Sciatic nerve (tissue), 2 donors: ENCODE measurements at places on chromosomes 12 and 14.

DNA sequence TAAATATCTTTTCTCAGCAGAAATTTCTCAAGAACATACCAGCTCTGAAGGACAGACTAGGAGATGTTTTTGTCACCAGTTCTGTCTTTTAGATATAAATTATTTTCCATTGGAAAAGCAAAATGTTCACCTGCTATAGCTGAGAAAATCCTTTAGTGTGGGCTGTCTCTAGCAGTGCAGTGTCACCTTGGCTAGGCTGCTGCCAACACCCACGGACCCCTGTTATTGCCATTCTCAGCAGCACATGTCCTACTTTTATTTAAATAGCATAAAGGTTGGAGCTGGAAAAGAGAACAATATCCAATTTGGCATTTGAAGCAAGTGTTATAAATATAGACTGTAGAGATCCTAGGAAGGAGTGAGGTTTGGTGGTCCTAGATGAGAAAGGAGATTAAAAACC is 156.4 kb downstream of the TPH2 start:
- DNase-seq, result no peak

- no peak for DNase-seq
Measured at GRCh38 chr12:107179871-107180270, 86.5 kb upstream of the CRY1 start.

DNA sequence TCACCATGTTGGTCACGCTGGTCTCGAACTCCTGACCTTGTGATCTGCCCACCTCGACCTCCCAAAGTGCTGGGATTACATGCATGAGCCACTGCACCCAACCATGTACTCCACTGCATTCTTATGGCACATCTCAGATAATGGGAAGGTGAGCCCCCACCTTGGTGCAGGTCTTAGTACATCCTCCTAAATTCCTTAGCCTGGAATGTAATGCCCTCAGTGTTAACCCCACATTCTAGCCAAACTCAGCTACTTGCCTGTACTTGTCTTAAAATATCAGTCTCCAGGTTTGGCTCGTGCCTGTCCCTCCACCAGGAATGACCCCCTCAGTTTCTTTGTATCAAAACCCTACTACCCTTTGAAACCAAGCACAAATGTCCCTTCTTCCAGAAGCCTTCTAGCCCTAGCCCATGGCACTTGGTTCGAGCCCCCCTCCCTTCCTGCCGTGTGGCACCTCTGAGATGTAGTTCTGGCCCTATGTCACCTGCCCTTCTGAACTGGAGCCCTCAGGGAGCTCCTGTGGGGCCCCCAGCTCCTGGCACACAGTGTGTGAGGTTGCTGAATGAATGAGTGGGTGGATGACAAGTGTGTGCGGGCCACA is 8.4 kb downstream of the KCNH3 start:
- no peak for DNase-seq

- no peak for DNase-seq
Measured at GRCh38 chr12:26196421-26196716, 996 bp downstream of the SSPN start.

DNA sequence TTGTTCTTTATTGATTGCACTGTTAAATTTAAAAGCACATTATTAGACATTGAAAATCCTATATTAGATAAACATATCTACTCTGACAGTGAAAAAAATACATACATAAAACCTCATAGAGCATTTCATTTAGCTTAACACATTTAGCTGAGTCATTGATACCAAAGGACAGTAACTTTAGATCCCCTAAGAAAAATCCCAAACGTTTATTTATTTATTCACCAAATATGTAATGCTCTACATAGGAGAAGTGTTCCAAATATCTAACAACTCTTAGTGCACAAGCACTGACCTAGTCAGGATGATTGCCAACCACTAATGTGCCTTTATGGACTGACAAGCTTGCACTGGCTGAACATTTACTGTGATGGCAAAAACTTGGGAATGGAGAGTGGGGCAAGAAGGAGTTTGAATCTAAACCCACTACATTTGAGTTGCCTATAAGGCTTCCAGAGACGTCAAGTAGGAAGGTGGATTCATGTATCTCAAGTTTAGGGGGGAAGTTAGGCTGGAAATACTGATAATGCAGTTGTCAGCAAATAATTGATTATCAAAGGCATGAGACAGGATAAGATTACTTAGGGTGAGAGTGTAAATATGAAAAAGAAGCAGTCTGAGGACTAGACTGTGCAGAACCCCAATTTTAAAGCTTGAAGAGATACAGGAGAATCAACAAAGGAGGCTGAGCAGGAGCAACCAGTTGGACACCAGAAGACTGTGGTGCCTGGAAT is 156.4 kb downstream of the PLCZ1 start:
- DNase-seq, result no peak

- DNase-seq, result no peak
Measured at GRCh38 chr14:79724934-79725717, 486.2 kb downstream of the DIO2 start.

DNA sequence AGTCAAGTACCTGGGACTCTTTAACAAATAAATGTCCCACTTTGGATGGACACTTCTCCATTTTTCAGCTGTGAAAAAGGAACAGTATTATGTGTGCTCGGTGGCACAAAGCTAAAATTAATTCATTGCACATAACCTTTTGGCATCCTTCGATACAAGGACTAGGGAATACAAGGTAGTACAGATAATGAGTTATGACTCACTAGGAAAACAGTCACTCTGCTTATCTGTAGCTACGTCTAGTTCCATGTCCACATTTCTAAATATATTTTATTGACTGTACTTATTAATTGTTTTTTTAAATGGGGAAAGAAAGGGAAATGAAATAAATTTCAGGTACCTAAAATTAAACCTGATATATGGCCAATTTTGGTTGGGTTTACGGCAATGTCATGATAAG is 35.2 kb upstream of the RIC8B start:
- DNase-seq, result no peak

GRCh38 chr14:61498811-61499210 is 177.4 kb downstream of the PRKCH start:
- no peak for DNase-seq

DNA sequence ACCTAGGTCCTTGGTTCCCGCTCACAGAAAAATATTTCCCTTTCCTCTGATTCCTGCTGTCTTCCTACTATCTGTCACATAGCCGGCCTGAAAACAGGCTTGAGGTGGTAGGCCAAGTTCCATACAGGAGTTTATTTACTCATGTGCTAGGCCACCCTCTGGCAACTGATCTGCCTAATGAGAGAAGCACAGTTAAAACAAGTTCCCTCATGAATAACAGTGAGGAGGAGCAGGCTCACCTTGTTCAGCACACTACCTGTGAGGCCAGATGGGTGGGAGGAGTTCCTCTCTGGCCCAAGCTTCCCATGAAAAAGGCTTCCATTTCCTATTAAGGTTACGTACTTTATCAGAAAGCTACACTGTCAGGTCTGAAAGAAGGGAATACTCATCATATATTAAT is 206.0 kb downstream of the MYRFL start:
- no peak for DNase-seq

GRCh38 chr12:49330631-49331379 is 6.2 kb downstream of the C1QL4 start:
- DNase-seq, result peak; percentile 51

DNA sequence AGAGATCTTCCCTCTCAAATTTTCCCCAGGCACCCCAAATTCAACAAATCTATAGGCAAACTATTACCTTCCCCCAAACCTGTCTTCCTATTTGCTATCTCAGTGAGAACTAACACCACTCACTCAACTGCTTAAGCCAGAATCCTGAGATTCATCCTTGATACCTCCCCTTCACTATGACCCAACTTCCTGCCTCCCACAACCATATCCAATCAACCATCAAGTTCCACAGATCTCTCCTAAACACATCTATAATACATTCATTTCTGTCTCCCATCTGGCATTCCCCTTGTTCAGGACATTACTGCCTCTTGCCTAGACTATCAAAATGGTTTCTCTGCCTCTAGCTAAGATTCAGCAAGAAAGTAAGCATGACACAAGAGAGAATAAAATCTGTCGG is 21.3 kb downstream of the YAF2 start:
- no peak for DNase-seq

- no peak for DNase-seq
Measured at GRCh38 chr14:33714527-33715226, 236.2 kb downstream of the EGLN3 start.

DNA sequence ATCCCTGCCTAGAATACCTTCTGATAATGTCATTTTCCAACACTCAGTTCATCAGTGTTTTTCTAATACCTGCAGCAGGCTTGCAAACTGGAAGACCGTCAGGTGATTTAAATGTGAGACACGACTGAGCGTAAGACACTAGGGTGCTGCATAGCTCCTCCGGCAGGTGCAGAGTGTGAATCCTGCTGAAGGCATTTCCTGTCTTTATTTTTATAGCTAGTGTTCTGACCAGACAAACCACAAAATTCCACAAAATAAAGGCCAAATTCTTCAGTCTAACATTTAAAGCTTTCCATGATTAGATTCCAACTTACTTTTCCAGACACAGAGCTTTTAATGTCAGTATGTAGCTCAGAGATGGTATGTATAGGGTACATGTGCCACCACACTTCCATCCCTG is 70.7 kb downstream of the BBS10 start:
- DNase-seq, result no peak

GRCh38 chr14:104403421-104404220 is 175.9 kb upstream of the C14orf180 start:
- no peak for DNase-seq

DNA sequence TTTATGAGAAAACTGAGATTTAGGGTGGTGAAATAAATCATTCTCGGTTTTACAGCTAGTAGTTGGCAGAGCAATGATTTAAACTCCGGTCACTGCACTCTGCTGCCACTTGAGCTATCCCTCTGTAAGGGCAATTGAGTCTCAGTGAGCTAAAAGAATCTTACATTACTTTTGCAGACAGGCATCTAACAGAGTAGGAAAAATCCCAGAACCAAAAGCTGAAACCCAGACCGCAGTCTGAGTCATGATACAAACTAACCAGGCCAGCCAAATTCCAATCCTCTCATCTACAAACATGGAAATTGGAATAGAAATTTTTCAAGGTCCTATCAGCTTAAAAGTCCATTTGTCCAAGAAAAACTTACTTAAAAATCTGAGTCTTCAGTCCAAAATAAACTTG is 73.7 kb downstream of the ANKS1B start:
- no peak for DNase-seq

- DNase-seq, result peak; percentile 80
Measured at GRCh38 chr14:100662879-100663760, 63.6 kb upstream of the DLK1 start.
